ENCODE measurements at places on chromosomes 1 and 21.

DNA sequence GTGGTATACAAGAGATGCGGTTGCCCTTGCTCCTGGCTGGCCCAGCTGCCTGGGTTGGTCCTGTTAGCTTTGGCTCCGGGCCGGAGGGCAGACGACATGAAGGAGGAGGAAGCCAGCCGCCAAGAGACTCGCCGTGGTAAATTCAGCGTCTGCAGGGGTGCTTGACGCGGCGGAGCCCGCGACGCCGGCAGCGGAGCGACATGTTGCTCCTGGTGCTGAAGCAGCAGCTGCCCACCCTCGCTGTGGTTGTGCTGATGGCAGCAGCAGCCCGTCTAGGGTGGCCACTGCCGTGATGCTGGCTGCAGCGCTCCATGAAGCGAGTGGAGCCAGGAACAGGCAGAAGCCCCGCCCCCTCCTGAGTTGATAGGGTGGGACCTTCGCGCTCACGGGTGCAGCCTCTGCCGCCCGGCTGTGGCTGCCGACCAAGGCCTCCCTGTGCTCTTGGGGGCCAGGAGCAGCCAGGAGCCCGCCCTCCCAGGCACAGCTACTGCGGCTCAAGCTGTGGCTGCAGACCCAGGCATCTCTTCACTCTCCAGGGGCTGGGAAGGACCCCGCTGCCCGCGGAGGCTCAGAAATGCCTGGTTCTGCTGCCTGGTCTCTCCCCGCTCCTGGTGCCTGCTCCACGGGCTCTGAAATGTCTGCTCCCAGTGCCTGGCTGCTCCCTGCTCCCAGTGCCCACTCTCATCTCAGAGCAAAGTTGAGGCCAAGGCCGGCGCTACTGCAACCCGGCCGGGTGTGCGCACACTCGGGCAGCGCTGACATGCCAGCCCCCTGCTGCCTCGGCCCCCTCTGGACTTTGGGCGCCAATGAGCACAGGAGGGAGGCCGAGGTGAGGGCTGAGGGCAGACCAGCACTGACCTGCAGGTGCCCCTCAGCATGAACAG is 4.4 kb upstream of the ZNF692 start:
- peak; percentile 92 for DNase-seq

- peak; percentile 53 for DNase-seq
Measured at GRCh38 chr1:23100074-23100748, 68.4 kb downstream of the LUZP1 start.

GRCh38 chr1:206821493-206821892 is 43.9 kb upstream of the IL20 start:
- DNase-seq: no peak

DNA sequence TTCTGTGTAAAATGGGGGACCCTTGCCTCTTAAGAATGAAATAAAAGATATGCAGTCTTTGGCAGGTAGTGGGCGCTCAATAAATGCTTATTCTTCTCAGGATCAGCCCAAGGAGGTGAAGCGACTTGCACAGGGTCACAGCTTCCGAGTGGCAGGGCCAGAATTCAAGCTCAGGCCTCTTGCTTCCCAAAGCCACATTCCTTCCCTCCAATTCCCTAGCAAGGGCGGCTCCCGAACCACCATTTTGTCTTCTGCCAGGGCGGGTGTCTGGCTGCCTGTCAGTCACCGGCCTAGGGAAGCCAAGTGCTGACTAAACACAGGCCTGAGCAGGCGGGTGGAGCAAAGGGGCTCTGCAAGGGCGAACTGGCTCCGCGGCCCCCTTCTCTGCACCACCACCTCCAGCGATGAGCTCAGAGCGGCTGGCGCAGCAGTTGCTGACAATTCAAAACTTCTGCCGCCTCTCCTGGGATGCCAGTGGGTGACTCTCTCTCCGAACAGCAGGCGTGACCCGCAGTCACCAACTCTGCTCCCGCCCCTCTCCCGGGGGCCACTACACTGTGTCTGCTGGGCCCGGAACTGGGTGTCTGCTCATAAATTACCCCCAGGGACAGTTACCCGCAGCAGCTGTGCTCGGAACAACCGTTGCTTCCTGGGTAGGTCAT is 10.8 kb downstream of the GPR3 start:
- DNase-seq: peak; percentile 44

DNA sequence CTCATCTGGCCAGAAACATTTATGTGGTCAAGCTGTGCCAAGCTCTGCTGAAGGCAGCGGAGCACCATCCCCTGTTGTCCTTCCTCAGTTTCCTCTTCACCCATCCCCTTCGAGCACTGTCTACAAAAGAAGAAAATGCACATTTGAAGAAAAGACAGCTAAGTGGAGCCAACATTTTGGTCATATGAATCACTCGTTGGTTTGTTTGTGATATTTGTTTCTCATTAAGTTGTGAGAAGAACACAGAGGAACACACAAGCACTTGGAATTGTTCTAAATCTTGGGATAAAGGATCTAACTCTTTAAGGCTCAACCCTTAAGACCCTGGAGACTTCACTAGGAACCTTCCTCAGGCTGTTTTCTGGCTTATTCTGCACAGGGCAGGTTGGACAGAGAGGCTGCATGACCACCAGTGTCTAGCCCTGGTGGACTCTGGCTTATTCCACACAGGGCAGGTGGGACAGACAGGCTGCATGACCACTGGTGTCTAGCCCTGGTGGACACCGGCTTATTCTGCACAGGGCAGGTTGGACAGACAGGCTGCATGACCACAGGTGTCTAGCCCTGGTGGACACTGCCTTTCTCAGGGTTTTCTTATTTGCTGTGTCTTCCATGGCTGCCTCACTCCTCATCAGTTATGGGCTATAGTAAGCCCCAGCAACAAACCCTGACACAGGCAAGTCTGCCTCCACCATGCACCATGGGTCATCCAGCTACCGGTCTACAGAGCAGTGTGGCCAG is 35.3 kb upstream of the COL6A2 start:
- no peak for DNase-seq

- DNase-seq: no peak
Measured at GRCh38 chr1:7234471-7234755, 449.2 kb downstream of the CAMTA1 start.

- no peak for DNase-seq
Measured at GRCh38 chr1:9020305-9020704, 5.9 kb downstream of the SLC2A7 start.

DNA sequence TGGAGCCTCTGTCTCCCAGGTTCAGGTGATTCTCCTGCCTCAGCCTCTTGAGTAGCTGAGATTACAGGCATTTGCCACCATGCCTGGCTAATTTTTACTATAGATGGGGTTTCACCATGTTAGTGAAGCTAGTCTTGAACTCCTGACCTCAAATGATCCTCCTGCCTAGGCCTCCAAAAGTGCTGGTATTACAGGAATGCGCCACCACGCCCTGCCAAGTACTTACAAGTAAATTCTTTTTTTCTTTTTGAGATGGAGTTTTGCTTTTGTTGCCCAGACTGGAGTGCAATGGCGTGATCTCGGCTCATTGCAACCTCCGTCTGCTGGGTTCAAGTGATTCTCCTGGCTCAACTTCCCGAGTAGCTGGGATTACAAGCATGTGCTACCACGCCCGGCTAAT is 42.5 kb downstream of the RPRD2 start:
- DNase-seq: no peak
